ENCODE measurements at places on chromosomes 16 and 17.
A peak's percentile ranks its signal among the peaks of the same experiment; 100 is the strongest.

DNA sequence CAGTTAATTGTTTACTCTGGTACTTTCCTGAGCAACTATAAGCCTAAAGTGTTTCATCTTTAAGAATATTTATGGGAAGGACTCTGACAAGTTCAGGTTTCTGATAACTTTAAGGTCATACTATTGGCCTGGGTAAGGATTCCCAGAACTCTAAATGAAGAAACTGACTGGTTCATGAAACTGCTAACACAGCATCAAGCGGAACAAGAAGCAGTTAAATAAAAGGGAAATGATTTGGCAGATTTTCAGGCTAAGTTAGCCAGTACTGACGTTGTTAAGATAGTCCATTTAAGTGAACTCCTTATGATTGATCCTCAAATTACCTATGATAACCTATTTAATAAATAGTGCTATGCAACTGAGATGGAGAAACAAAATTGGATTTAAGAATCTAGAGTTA lies 101.6 kb upstream of the CES5A start:
- no peak for DNase-seq

GRCh38 chr17:48564188-48565021 lies 13.7 kb downstream of the HOXB4 start:
- DNase-seq = no peak

DNA sequence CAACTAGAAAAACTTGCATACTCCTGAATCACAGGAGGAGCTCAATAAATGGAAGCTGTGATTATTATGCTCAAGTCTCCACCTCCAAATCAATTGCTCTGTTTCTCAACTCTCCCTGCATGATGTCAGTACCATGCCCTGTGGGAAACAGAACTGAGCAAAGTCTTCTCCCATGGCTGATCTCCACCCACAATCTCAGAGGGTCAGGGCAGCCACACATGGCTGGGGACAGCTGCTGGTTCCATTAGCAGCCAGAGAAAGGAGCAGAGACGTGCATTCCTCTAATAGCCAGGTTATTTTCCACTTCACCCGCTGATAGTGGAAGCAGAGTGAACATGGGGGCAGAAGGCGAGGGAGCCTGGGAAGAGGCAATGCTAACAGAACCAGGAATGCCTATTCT lies 85.5 kb upstream of the TMEM132E start:
- peak; percentile 31 for DNase-seq

- no peak for DNase-seq
These were observed 230.1 kb upstream of the CCL2 start for GRCh38 chr17:34024806-34025551.

- DNase-seq = no peak
These were observed 9.3 kb downstream of the ZNF629 start for GRCh38 chr16:30777591-30778297.

GRCh38 chr16:57186872-57187854 lies 1.0 kb downstream of the RSPRY1 start:
- DNase-seq = peak; percentile 12

- DNase-seq = no peak
These were observed 16.4 kb upstream of the METRNL start for GRCh38 chr17:83062818-83063671.

DNA sequence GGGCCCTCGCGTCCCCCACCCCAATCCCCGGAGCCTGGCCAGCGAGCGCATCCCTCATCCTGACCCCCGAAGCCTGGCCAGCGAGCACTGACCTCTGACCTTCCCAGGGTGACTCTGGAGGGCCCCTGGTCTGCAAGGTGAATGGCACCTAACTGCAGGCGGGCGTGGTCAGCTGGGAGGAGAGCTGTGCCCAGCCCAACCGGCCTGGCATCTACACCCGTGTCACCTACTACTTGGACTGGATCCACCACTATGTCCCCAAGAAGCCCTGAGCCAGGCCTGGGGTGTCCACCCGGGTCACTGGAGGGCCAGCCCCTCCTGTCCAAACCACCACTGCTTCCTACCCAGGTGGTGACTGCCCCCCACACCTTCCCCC lies 2.3 kb downstream of the TPSD1 start:
- no peak for DNase-seq

GRCh38 chr17:29571486-29571882 lies 3.0 kb downstream of the TP53I13 start:
- DNase-seq = no peak

- DNase-seq = no peak
These were observed 87.0 kb downstream of the HELZ start for GRCh38 chr17:67157732-67158639.

- DNase-seq = peak; percentile 56
These were observed 132.8 kb downstream of the SEC14L1 start for GRCh38 chr17:77273397-77274085.

GRCh38 chr16:11796227-11797165 lies 562 bp downstream of the ZC3H7A start:
- DNase-seq = peak; percentile 65

DNA sequence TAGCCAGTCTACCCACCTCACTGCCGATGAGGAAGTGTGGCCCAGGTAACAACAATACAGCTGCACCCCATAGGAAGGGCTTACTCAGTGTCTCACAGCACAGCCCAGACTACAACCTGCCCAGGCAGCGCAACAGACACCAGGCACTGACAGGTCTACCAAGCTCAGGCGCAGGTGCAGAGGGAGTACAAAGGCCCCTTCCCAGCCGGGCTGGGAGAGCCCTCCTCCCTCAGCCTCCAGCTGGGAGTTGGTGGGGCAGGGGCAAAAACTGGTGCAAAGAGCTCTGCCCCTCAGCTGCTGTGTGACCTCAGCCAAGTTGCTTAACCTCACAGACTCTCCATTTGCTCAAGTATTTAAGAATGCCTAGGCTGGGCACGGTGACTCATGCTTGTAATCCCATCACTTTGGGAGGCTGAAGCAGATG lies 112.6 kb upstream of the LHX1 start:
- no peak for DNase-seq

DNA sequence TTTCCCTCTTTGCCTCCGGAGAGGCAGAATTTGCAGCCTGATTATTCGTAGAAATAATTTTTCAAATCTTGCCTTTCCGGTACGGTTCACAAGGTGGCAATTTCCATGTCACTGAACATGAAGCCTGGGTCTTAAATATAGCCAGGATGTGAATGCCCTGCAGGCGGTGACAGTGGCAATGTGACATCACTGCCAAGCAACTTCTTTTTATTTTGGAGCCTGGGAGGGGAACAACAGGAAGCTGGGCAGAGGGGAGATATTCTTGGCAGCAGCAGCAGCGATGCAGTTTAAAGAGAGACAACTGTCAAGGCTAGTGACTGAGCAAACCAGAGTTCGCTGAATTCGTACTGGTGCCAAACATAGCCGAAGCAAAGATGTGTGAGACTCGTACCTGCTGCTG lies 171.1 kb downstream of the SNX29 start:
- DNase-seq = no peak

- DNase-seq = peak; percentile 30
These were observed 669 bp downstream of the MIEF2 start for GRCh38 chr17:18261146-18261515.

- DNase-seq = peak; percentile 67
These were observed 201.3 kb downstream of the XYLT1 start for GRCh38 chr16:17269439-17269838.

- no peak for DNase-seq
These were observed 119.0 kb upstream of the EEF2KMT start for GRCh38 chr16:5216441-5217080.

DNA sequence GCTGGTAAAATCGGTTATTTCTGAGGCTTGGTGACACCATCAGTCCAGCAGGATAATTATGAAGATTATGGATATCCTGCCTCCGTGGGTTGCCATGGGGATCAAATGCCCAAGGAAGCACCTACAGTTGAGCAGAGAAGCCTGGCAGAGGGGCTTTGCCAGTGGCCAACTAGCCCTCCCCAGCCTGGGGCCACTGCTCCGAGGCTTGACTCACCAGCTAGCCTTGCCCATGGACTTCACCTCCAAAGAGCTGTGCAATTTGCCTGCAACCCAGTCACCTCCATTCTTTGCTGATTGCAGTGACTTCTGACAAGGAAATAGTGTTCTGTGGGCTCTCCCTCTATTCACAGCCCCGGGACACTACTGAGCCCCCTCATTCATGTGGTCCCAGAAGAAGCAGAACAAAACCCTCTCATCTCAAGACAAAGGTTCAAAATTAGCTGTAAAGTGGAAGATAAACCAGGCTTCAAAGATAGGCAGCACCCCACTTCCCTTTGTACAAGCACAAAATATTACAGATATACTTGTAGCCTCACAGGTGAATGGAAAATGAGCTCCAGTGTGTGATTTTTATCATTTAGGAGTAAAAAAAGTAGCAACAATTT lies 1.6 kb downstream of the PECAM1 start:
- no peak for DNase-seq

GRCh38 chr17:72725433-72726068 lies 366.9 kb downstream of the SLC39A11 start:
- peak; percentile 37 for DNase-seq

- peak; percentile 61 for DNase-seq
These were observed 633 bp downstream of the TBC1D16 start for GRCh38 chr17:80034791-80035686.

DNA sequence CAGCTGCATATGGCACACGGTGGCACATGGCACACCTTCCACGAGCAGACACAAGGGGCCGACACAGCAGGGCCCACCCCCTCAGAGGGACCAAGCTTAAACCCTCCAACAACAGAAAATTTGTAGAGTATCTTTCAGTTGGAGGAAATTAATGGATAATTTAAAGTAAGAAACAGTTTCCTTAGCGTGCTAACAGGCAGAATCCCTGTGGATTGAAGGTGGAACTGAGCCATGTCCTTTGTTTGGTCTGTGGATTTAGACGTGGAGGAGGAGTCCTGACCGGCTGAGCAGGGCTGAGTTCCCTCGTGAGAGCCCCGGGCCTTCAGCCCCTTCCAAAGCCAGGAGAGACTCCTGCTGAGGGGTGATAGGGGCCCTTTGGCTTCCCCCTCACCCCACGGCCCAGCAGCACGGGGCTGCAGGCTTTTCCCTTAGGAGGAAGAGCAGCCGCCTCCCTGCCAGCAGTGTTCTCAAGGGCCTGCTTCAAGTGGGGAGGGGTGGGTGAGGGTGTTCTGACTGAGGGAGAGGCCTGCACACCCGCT lies 1.4 kb upstream of the CYB561 start:
- no peak for DNase-seq

GRCh38 chr16:379961-380761 lies 1.6 kb downstream of the PGAP6 start:
- no peak for DNase-seq

- no peak for DNase-seq
These were observed 16.9 kb upstream of the GLIS2 start for GRCh38 chr16:4298761-4299522.

- DNase-seq = no peak
These were observed 380.0 kb upstream of the XYLT1 start for GRCh38 chr16:17850581-17851250.

DNA sequence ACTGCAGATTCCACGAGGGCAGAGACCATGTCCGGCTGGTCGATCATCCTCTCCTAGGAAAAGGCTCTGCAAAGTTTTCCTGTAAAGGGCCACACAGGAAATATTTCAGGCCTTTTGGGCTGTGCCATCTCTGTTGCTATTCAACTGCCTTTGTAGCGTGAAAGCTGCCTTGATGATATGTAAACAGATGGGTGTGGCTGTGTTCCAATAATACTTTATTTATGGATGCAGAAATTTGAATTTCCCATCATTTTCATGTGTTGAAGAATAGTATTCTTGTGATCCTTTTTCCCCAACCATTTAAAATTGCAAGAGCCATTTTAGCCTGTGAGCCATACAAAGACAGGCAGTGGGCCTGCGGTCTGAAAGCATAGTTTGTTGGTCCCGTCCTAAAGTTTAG lies 950.7 kb upstream of the RBFOX1 start:
- DNase-seq = no peak

DNA sequence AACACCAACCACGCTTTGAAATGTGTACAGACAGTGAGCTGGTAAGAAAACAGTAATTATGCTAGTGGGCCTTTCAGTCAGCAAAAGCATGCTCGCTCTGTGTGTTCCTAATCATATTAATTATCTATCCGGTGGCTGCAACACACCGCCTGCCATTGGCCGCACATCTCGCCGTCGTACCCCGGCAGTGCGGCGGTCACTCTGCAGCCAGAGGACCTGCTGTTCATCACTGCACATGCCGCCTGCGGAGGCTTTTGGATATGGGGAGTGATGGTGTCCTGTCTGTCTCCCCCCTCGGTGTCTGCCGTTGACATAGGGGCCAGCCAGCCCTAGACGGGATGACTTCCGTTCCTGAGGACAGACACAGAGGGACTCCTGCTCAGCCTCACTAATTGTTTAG lies 68.5 kb downstream of the RPA1 start:
- no peak for DNase-seq

GRCh38 chr17:21193031-21193430 lies 20.9 kb downstream of the TMEM11 start:
- no peak for DNase-seq

- no peak for DNase-seq
These were observed 5.6 kb downstream of the FBRS start for GRCh38 chr16:30663820-30664219.

DNA sequence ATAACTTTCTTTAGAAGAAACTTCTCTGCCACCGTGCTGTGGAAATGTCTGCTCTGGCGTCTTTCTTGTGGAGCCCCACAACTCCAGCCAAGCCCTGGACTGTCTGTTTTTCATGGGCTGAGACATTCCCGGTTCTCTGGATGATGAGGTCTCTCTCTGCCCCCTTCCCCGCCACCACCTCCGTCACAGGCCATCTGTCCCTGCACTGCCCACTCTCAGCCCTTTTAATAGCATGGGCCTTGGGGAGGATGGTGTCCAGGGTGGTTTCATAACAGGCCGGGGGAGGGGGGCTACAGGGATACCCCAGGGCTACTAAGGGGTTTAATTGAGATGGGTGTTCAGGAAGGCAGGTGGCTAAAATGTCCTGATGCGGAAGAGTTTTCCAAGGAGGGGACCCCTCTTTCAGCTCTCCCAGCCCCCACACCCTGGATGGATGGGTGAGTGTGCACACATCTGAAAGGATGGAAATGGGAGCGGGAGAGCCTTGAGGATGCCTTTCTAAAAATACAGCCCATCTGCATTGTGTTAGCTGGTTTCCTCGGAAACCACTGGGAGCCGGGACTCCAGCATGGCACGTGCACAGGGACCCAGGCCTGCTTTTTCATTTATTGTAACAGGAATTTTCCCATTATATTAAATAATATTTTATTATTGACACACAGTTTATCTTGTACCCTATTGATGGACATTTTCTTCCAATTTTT lies 14.6 kb upstream of the NDRG4 start:
- no peak for DNase-seq

- no peak for DNase-seq
These were observed 41.3 kb upstream of the RASD1 start for GRCh38 chr17:17537311-17538099.

DNA sequence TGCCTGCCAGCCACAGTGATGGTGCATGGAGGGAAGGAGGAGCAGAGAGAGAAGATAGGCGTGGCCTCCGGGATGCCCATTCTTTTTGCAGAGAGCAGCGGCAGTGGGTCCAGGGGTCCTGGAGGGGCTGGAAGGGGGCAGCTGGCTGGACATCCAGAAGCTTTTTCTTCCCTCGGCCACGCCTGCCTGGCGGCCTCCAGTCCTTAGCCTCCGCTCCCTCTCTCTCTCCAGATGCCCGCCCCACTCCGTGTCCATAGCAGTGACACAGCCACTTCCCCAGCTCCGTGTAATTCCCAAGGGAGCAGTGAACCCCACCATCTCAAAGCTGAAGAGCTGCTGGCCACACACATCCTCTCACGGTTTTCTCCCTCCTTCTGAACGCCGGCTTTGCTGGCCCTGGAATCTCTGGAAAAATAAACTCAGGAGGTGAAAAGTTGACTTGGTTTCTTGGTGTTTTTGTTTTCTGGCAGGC lies 26.3 kb upstream of the CDC42EP4 start:
- DNase-seq = no peak
